Stimulated activated CD8-positive, alpha-beta memory T cell treated with anti-CD3 and anti-CD28 coated beads, Interleukin-15, amount 100 ng/mL, for 24 hours (primary cell): ENCODE measurements at places on chromosomes 1 and 21.

DNA sequence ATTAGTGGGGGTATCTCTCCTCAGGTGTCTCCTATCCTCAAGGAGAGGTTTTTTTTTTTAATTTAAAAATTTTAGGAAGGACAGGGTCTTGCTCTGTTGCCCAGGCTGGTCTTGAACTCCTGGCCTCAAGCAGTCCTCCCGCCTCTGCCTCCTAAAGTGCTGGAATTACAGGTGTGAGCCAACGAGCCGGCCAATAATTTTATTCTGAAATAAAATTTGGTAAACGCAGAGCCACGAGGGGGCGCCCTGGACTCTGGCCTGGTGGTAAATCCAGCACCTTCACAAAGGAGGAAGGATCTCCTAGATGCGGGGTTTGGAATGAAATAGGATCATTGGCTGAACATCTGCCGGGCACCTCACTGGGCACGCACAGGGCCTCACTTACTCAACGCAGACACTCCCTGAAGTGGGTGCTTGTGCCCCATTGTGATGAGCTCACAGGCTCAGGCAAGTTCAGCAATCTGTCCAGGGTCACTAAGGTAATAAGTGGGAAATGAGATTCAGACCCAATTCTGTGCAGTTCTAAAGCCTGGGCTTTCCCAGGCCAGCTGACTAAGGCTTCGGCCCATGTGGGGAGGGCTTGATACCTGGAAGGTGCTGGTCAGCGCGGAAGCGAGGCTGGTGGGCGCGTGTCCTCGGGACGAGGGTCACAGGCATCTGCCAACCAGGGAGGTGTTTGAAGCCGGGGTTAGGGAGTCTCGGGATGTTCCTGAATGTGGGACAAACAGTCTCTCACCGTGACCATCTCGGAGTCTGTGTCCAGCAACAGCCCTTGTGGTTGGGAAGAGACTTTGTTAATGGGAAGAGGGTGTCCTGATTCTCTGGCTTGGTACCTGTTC is 32.7 kb upstream of the ETV3 start:
- no peak for DNase-seq

DNA sequence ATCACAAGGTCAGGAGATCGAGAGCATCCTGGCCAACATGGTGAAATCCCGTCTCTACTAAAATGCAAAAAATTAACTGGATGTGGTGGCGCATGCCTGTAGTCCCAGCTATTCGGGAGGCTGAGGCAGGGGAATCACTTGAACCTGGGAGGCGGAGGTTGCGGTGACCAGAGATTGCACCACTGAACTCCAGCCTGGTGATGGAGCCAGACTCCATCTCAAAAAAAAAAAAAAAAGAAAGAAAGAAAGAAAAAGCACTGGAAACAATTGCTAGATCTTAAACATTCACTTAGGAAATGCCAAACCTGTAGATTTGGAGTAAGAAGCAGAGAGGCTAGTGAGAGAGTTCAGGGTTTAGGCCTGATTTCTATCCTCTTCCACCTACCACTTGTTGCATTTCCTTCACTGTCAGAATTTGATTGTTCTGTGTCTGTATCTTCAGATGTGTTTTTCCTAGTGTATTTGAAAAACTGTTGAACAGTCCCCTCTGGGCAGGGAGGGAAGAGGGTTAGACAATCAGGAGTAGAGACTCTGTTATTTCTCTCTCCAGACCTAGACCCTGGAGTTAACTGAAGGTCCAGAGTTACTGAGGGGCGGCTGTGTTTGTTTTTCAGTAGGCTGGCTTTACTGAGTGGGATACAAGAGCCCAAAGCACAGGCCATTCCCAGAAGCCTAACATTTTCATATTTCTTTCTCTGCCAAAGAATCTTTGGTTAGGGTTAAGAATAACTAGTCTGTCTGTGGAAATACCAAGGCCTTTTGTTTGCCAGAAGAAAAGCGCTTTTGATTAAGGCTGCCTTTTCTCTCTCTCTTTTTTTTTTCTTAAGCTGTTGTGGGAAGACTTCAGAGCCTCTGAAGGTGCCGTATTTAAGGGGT is 31.1 kb upstream of the MACF1 start:
- DNase-seq: no peak

DNA sequence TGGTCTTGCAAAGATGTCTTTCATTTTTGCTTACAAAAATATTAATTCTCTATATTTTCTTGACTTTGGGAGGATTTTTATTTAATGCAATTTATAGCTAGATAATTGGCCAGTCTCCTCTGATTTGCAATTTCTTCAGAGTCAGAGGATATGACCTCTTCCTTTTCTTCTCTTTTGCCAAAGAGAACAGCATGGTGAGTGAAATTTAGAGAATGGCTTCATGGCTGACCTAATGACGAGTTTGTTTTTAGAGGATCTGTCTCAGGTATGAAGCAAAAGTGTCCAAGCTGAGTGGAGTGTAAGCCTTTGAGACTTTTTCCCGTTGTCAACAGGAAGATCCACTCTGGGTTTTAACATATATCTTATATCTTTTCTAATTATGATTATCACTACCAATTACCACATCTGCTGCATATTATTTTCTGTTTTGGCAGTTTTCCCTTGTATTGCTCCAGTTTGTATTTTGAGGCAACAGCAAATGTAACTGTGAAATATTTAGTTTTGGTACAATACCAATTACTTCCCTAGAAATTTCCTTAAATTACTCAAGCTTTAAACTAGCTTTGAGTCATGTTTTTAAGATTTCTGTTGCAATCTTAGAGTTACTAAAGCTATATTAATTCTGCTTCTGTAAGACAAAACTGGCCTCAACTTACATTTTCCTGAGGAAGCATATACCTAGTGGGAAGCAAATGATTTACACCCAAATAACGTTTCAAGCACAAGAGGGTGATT is 332.8 kb upstream of the ZRANB2 start:
- no peak for DNase-seq

DNA sequence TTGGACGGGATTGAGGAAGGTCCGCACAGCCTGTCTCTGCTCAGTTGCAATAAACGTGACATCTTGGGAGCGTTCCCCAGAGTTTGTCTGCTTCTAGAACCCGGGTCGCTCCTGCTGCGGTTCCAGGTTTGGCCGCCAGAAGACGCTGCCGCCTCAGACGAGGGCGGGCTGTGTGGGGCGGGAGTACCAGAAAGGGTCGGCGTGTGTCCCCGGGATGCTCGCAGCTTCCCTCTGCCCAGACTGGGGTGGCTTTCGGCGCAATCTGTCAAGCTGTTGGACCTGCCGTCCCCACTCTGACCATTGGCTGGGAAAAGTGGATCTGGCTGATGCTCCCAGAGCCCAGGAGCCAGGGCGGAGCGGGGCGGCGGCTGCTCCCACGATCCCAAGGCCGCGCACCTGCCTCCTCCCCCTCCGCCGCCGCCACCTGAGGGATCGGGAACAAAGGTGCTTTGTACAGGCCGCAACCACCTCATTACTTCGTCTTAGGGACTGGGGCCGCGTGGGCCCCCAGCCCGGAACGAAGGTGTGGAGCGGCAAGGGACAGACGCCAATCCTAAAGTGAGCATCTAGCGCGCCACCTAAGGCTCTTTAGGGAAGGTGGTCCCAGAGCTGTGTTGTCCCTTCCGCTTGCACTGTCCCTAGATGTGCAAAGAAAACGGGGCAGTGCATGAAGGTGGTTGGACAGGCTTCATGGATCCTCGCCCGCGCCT is 683 bp upstream of the EFNA4 start:
- peak; percentile 52 for DNase-seq

GRCh38 chr1:216935901-216936300 is 212.7 kb upstream of the ESRRG start:
- no peak for DNase-seq

GRCh38 chr1:67853704-67854103 is 20.4 kb upstream of the GNG12 start:
- no peak for DNase-seq

- no peak for DNase-seq
Measured at GRCh38 chr1:204888294-204888693, 17.6 kb downstream of the NFASC start.

GRCh38 chr1:214349781-214350180 is 68.8 kb downstream of the SMYD2 start:
- no peak for DNase-seq

DNA sequence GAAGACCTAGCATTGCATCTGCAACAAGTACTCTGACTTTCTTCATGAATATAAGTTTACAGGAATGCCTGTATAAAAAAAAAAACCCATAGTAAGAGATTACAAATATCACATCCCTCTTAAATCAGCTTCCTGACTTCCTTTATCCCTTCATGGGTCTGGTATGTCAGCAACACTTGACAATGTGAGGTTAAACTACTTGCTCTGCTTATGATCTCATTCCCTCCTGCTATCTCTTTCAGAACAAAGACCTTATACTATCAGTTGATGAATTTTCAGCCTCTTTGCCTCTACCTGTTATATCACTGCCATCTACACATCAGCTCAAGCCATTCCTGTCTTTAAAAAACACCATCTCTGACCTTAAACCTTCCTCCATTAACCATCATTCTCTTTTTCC is 130.9 kb upstream of the SAMSN1 start:
- no peak for DNase-seq

DNA sequence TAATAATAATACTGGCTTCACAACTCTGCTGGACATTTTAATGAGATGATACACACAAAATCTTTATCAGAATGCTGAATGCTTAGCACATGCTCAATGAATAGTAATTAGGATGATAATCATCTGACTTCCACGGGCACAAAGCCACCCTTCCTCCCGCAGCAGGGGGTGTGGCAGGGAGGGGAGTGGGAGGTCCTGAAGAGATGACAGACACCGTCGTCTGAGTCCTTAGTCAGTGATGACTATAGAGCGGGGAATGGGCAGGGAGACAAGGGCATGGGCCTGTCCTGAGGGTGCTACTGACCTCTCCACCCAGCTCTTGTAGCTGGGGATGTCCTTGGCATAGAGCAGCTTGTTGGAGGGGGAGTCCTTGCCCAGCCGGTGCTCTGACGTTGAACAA is 117.6 kb upstream of the CD34 start:
- no peak for DNase-seq

GRCh38 chr1:18681423-18681835 is 50.8 kb downstream of the PAX7 start:
- no peak for DNase-seq

GRCh38 chr1:5297180-5297885 is 642.9 kb downstream of the AJAP1 start:
- no peak for DNase-seq

- no peak for DNase-seq
Measured at GRCh38 chr1:186887203-186887602, 58.5 kb downstream of the PLA2G4A start.

DNA sequence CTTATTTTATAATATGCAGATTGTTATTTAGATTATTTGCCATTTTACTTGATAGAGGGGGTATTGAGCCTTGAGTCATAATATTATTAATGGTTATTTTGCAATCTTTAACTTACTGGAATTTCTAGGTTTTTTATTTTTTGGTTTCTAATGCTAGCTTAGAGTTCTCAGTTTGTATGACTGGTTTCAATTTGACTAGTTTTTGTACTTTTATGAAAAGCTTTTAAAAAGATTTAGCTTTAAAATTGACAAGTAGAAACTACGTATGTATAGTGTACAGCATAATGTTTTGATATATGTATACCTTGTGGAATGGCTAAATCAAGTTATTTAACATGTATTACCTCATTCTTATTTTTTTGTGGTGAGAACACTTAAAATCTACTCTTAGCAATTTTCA is 41.5 kb downstream of the CEP350 start:
- DNase-seq: no peak

GRCh38 chr1:66393586-66394287 is 140.2 kb upstream of the SGIP1 start:
- DNase-seq: no peak

- no peak for DNase-seq
Measured at GRCh38 chr1:218772575-218772974, 401.1 kb upstream of the LYPLAL1 start.

GRCh38 chr1:95321531-95321930 is 87.5 kb downstream of the RWDD3 start:
- DNase-seq: no peak

DNA sequence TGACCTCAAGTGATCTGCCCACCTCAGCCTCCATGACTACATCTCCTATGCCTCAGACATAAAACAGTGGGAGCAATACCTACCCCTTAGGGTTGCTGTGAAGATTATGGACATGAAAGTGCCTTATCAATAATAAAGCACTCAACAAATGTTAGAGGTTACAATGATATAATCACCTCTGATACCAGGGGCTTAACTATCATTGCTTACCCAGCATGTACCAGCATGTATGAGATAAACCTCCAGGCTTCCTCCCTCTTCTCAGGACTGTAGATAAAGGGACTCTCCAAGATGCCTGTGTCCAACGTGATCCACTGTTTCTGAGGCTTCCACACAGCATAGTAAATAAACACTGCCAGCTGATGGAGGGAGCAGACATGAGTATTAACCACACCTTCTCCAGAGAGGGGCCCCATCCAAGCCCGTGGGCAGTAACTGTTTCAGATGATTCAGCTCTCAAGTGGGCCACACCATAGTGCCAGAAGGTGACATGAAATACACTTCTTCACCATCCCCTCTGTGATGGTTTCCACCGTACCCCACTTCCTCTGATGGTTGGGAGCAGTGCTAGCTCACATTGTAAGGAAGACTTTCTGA is 26.2 kb downstream of the RHBDL2 start:
- no peak for DNase-seq

DNA sequence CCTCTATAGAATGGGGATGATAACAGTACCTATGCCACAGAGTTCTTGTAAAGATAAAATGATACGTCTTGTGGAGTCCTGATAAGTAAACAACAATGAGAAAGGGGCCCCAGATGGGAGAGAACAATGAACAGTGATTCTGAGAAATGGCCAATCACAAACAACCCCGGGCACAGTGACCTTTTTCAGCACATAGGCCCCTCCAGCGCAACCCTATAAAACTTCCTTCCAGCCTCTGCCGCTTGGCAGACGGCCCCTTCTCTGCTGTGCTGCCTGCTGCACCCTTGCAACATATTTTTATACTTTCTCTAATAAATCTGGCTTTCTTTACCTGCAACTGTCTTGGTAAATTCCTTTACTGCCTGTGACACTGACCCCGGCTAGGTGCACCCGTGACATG is 8.9 kb downstream of the RCAN1 start:
- DNase-seq: no peak

DNA sequence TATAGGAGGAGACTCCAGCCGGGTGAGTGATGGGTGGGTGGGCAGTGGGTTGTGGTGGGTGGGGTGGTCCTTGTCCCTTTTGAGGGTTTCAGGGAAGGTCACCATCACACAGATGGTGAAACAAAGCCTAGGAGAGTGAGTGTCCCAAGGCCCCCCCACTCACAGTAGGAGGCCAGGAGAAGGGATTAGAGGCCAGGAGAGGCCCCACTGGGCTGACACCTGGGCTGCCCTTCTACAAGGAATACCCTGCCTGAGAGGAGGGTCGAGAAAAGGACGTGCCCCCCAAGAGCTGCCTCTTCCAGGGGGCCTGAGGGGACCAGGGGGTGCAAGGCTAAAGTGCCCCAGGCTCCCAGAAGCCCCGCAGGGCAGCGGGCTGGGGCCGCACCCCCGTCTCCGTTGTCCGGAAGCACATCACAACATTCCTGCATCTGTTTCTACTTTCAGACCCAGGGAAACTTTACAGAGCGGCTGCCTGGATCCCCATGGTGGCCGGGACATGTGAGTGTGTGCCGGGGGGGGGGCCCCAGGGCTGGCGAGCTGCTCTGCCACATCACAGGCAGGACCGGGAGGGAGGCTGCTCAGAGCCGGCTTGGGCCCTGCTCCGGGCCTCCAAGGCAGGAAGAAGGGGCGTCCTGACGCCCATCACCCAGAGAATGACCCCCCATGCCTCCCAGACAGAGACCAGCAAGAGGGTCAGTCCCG is 68.2 kb downstream of the ARHGEF16 start:
- DNase-seq: no peak

- no peak for DNase-seq
Measured at GRCh38 chr1:159800177-159800930, 1.8 kb upstream of the FCRL6 start.
